ENCODE measurements at places on chromosomes 5 and 9.

DNA sequence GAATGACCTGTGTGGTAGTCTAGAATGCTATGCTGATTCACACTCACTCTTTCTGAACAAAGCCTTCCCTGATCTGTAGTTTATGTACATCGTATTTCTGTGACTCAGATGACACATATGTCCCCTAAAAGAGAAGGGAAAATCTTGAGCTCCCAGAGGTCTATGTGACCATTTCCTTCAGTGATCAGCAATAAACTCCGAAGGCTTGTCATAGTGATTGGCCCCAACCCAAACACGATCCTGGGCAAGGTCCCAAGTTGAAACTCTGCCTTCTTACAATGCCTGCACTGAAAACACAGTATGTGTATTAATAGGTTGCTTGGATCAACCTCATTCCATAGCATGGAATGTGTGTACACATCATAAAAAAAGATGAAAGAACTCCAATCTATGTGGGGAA is 685.8 kb downstream of the MAT2B start:
- DNase-seq: no peak

GRCh38 chr5:167304834-167305469 is 986.5 kb upstream of the WWC1 start:
- no peak for DNase-seq

DNA sequence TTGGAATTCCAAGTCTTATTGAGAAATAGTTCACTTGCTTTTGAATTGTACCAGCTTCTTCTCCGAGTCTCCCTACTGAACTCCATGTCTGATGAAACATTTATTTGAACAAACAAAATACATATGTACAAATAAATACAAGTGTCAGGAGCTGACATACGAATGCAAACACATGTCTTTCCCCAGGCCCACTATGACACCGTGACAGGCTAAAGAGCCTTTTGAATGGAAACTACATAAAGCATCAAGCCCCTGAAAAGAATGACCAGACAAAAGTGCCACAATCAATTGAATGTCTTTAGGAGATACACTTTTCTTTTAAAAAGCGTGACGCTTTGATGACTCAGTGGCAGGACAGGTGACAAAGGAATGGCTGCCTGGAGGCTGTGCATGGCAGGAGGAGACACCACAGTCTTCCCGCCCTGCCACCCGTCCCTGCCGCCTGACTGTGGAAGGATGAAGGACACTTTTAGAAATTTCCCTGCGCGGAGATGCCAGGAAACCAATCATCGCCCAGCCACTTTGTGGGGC is 112.4 kb upstream of the BNC2 start:
- no peak for DNase-seq

- no peak for DNase-seq
Measured at GRCh38 chr9:79559495-79560181, 12.1 kb upstream of the TLE4 start.

GRCh38 chr5:119458911-119459632 is 6.8 kb downstream of the HSD17B4 start:
- no peak for DNase-seq

- no peak for DNase-seq
Measured at GRCh38 chr9:108709997-108710396, 145.8 kb downstream of the ACTL7B start.

GRCh38 chr5:41754857-41755256 is 115.4 kb downstream of the OXCT1 start:
- no peak for DNase-seq
